ENCODE measurements at places on chromosomes 5 and 9.

GRCh38 chr5:170642066-170642735 is 138.4 kb downstream of the KCNIP1 start:
- DNase-seq: no peak

DNA sequence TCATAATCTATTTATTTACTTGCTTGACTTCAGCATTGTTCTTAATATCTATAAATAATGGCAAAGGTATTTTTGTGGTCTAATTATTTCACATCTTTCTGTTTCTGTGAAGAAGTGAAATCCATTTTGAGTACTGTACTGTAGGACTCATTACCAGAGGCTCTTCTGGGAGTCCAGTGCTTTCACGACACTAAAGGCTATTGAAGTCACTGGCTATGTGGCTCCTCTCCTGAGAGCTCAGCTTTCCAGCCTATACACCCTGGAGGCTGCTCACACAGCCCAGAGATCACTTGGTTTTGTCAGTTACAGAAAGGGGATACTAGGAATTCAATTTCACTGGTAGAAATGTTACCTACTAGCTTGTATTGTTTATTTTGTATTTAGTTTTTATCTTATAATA is 547.3 kb downstream of the TAF11L14 start:
- peak; percentile 45 for DNase-seq

- peak; percentile 86 for DNase-seq
Observed at GRCh38 chr5:16160706-16161105, 18.9 kb downstream of the MARCHF11 start.

GRCh38 chr5:87393331-87393730 is 19.4 kb downstream of the CCNH start:
- DNase-seq: no peak

DNA sequence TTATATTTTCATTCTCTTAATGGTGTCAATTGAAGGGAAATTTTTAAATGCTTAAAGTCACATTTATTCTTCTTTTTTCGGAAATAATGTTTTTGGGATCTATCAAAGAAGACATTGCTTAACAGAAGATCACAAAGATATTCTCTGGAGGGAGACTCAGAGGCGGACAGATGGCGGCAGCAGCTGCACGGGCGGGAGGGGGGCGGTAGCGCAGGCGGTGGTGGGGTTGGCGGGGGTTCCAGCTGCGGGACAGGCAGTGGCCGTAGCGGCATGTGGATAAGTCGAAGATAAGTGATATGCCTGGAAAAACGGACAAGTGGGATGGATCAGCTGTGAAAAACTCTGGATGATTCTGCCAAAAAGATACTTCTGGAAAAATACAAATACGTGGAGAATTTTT is 31.6 kb upstream of the ZDHHC11B start:
- no peak for DNase-seq

Measured in eye (tissue), 1 donor.